ENCODE measurements at places on chromosomes 4 and X.

DNA sequence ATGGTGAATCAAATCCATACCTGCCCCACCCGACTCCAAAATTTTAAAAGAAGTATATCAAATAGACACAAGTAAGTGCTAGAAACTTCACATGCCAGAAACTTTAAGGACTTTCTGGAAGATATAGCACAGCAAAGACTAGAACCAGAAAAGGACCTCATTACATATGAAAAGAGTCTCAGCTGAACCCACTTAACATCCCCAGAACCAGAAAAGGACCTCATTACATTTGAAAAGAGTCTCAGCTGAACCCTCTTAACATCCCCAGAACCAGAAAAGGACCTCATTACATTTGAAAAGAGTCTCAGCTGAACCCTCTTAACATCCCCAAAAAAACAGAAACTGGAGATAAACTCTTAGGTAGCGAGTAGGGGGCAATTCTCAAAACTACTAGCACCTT, 32.3 kb downstream of the STPG2 start:
- DNase-seq, result no peak

GRCh38 chrX:121245763-121246162, 198.4 kb downstream of the GLUD2 start:
- no peak for DNase-seq

DNA sequence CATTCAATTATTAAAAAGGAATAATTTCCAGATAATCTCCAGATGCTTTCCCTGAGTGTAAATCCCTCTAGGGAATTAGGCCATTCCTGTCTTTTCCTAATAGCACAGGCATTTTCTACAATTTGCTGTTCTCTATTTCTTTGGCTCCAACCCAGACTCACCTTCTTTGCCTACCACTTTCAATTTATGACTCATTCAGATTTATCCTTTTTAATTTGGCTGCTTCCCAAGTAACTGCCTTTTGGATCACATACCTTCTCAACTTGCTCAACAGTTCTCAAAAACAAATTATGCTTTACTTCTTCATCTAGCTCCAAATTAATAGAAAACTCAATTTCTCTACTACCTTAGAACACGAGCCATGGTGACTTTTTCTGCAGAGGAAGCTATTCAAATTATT, 1166.3 kb upstream of the PCDH7 start:
- DNase-seq, result no peak

GRCh38 chrX:1531096-1531890, 5.7 kb downstream of the P2RY8 start:
- DNase-seq, result no peak

DNA sequence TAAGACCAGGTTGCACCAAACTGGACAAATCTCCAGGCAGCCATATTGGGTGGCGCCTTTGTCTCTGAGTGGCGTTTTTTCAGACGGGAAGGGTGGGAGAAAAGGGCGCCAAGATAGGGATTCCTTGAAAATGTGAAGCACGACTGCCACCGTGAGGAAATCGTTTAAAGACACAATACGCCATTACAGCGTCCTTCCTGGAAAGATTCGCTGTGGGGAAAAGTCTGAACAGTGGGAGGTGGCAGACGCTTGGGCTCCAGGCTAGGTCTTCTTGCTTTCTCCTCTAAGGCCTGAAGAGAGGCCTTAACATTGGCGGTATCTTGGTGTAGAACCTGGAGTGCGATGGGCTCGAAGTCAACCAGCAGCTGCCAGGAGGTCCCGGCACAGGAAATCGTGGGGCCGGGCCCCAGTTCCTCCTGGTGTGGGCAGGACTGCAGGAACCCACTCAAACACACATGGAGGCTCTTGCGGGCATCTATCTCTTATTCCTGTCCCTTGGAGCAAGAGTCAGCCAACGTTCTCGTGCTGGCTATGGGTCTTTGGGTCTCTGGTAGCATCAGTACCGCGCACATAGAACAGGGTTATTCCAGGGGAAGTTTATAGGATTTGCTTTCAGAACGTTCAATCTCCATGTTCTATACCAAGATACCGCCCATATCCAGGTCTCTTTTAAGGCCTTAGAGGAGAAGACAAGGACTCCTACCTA, 208.8 kb downstream of the OR13H1 start:
- no peak for DNase-seq

DNA sequence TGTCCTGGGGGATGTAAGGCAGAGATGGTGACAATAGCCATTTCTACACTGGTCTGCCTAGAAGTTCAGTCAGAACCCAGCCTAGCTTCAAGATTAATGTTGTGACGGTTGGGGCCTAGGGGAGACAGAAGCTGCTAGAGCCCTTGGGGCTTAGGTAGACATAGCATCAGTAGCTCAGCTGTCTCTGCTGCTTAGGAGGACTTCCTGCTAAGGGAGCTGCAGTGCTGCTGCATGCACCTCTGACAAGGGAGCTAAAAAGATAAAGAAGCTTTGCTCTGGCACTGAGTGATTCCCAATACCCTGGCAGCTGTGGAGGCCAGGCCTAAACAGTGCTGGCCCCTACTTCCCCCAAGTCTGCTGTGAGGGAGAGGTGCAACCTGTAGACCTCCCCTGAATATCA, 116.0 kb downstream of the CT47B1 start:
- no peak for DNase-seq

DNA sequence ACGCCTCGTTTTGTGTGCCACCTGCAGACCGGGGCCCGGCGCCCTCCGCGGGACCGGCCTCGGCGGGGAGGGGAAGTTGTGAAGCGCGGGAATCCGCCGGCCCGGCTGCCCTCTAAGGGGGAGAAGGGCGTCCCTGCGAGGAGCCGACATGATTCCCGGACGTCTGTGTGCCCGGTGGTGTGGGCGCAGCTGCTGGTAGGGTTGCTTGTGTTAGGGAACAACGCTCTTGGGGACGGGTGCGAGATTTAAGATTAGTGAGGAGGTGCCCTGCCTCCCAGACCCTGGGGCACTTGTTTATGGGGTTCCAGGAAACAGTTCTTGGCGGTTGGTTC, 627 bp downstream of the CDKN2AIP start:
- DNase-seq, result no peak

GRCh38 chrX:120293015-120293414, 18.2 kb downstream of the TMEM255A start:
- no peak for DNase-seq

All from nephron progenitor cell (in vitro differentiated cells).